ENCODE measurements at places on chromosomes 6 and 20.

GRCh38 chr6:8075185-8075584 lies 11.0 kb upstream of the BLOC1S5 start:
- no peak for DNase-seq

DNA sequence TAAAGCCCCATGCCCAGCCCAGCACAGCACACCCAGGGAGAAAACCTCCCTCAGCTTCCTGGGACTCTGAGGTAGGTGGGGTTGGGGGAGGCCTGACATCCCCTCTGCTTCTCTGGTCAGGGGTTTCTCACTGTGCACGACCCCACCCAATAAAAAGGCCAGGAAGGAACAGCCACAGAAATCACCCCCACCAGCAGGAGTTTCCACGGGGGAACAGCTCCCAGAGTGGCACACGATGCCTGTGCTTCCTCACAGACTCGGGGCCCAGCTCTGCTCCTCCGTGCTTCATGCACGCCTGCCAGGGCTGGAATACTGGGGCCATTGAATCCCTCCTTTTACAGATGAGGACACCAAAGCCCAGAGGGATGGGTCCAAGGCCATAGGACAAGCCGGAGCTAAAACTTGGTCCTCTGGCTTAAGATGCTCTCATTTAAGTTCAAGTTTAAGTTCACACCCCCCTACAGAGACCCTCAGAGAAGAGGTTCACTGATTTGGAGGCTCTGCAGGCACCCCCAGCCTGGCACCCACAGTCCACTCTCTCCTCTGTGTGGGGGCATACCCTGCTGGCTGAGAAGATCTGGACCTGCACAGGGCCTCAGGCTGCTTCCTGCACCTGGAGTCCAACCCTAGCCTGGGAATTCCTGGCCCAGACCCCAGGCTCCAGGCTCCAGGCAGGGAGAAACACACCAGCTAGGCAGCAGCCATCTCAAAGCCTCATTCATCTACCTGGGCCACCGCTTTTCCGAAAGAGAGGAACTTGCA lies 14.3 kb downstream of the ACSS1 start:
- no peak for DNase-seq

- DNase-seq, result no peak
These were observed 14.5 kb downstream of the CSNK2A1 start for GRCh38 chr20:528923-529604.

DNA sequence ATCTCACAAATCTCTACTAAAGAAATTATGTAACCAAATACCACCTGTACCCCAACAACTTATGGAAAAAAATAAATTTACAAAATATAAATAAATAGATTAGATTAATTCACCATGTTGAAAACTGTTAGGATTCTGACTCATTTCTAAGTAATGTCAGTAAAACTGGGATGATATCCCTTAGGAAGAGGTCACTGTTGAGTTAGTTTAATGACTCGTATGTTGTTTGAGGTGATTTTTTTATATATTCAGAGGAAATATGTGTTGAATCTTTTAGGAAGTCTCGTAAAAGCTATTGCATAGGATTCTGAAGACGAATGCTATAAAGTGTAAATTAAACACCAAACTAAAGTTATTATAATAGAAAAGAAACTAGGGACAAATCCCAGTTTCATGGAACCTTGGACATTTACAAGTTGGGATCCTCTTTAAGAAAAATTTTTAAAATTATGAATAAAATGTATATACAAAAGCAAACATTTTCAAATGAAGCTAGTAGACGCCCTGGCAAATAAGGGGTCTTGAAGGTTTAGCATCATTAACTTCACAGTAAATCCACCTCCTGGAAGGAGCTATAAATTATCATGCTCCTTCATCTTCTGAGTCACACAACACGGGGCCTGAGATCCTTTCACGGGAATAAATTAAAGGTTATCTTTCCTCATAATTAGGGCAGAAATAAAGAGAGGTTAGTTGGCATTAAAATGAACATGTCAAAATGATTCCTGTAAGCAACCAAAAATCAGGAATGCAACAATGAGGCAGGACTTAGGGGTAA lies 37.0 kb upstream of the POU3F2 start:
- DNase-seq, result no peak

DNA sequence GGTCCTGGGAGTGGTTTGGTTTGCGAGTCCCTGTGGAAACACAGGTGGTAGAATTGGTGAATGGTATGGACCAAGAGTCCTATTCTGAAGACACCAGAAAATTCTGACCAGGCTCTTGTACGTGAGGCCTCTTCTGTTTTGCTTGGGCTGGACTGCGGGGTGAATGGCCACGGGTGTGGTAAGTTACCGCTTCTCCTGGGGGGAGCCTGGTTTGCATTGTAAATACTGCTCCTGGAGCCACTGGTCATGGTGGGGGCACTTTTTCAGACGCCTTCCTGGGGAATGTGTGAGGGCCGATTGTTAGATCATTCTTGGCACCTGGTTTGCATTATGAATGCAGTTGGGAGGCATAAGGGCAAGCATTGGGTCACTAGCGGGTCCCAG lies 25.4 kb upstream of the EPB41L1 start:
- DNase-seq, result no peak

DNA sequence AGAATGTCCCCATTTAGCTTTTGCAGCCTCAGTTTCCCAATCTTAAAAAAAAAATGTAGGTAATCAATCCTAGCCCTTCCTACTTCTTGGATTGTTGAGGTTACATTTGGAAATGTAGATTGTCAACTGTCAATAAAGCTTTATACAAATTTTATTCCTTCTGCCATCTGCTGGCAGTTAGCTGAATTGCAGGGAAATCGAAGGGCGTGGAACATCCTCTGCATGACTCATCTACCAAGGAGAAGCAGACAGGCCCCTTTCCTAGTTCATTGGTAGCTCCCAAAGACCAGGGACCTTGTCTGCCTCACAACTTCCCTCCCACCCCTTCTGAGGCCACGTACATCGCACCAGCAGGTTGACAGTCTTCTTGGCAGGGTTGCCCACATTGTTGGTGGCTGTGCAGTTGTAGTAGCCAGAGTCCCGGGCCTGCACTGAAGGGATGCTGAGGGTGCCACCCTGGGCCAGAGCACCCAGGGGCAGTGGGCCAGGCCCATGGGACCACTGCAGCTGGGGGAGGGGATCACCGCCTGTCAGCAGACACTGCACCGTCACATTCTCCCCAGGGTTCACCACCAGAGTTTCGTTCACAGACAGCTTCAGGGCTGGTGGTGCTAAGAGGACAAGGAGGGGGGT lies 43.6 kb downstream of the MDGA1 start:
- DNase-seq, result no peak

GRCh38 chr20:60765821-60766403 lies 486.1 kb upstream of the CDH4 start:
- DNase-seq, result no peak

DNA sequence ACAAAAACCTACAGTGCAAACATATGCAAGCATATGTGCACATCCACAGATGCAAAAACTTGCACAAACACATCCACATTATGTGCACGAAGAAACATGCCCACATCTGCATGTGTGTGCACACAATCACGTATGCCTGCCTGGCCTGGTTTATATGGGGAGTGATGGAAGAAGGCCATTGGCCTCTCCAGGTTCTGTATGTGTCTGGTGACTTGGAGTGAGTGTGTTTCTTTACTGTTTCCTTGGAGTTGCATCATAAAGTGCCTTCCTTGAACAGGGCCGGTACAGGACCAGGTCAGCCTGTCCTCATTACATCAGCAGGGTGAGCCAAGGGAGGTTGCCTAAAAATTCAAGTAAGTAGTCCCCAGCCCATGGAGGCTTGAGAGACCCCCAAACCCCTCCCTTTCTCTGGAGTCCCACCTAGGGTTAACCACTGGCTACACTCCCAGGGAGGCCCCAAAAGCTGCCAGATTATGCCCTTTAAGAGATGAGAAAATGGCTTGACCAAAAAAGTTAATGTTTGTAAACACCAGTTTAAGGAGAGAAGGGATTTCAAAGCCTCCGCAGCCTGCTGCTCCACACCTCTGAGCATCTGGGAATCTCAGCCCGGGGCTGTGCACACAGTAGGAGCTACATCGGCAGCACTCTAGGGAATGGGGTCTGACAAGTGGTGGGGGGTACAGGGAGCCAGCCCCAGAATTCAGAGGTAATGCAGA lies 140.8 kb downstream of the VEGFA start:
- no peak for DNase-seq

DNA sequence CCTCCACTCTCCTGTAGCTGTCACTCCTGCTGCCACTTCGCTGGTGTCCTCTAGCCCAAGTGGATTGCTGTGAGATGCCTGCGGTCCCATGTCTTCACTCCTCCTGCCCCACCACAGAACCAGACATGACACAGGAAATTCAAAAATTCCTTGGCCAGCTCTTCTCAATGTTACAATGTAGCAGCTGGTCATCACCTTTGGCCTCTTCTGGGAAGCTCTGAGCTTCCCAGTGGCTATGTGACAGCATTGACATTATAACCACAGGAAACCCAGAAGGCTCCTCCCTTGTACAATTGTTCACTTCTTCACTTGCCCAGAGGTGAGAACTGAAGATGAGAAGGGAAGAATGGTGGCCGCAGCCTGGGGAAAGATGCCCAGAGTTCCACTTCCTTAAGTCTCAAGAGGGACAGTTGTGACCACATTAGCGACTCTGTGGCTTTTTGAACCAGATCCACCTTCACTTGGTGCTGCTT lies 76.1 kb upstream of the NAA20 start:
- no peak for DNase-seq

- DNase-seq, result no peak
These were observed 42.1 kb downstream of the VAPB start for GRCh38 chr20:58431134-58431533.

GRCh38 chr6:12351672-12352071 lies 61.5 kb downstream of the EDN1 start:
- DNase-seq, result no peak

- no peak for DNase-seq
These were observed 211.8 kb downstream of the CDKAL1 start for GRCh38 chr6:20746024-20746423.

GRCh38 chr6:5704708-5705107 lies 302.0 kb downstream of the NRN1 start:
- no peak for DNase-seq

DNA sequence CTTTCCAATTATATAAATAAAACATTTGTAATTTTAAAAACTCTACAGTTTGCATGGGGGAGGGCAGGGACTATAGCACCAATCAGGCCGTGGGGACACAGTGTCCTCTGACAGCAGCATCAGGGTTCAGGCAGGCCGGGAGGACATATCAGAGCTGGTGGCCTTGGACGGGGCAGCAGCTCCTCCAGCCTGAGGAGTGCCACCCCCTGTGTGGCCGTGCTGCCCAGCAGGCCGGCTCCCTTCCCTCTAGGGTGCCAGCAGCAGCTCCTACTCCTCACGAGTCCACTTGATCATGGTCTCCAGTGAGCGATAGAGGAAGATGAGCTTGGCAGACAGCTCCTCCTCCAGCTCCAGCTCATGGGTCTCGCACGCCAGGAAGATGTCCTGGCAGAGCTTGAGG lies 144.0 kb upstream of the PHACTR3 start:
- DNase-seq, result no peak

DNA sequence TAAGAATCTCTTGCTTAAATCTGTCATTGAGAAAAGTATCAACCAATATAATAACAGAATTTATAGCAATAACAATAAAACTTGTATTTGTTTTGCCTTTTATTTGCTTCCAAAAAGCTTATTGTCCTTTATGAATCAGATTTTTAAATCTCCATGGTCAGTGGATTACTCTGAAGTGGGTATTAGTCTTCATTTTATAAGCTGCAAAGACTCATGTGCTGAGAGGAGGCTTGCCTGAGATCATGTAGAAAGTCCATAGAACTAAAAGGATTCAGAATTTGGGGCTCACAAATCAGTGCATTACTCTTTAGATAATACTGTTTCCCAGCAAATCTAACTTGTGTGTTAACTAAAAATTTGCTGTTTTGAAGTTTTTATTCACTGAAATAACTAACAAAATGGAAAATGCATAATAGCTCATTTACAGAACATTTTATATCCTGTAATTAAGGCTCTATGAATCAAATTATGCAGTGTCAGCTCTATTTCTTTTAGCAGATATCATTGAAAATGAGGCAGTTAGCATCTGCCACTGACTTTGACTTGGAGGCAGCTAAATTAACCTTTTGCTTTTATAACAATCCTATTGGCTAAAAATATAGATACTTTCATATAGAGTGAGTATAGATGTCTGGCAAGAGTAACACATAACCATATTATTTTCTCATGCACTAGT lies 781.1 kb upstream of the CITED2 start:
- DNase-seq, result no peak

DNA sequence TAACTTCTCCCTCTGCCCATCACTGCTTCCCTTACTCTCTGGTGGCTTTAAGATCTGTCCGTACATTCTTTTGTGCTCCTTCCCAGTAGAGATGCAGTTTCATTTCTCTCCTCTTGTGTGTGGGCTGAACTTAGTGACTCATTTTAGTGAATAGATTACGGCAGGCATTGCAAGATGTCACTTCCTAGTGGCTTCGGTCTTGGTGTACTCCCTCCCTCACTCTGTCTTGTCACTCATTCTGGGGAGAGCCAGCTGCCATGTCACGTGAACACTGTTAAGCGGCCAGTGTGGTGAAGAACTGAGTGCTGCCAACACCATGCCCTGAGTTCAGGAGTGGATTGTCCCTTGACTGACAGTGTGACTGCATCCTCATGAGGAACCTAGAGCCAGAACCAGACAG lies 115.9 kb downstream of the OTOR start:
- no peak for DNase-seq

- DNase-seq, result no peak
These were observed 270.0 kb upstream of the MARCKS start for GRCh38 chr6:113587078-113587699.

GRCh38 chr6:72151742-72152141 lies 265.4 kb downstream of the RIMS1 start:
- DNase-seq, result no peak

- DNase-seq, result no peak
These were observed 67.0 kb downstream of the SRC start for GRCh38 chr20:37413023-37413334.

DNA sequence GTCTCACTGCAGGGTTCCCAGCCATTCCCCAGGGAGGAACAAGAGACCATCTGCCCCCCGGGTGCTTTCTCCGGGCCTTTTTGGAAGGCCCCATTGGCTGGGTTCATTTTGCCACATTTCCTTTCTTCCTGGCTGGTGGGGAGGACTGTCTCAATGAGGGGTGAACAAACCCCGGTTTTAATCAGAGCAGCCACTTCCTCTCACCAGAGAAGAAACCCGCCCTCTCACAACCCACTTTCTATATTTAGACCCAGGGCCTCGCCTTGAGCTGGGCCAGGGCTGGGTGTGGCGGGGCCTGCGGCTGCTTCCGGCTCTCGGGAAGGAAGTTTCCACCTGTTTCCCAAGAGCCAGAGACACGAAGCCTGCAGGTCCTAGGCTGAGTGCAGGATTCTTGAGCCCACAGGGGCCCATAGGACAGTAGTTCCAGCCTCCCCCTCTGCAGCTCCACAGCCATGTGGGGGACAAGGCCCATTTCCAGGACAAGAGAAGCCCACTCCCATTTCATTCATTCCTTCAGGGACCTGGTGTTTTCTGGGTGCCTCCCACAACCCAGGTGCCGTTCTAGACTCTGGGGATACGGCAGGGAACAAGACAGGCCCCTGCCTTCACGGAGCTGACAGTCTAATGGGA lies 41.8 kb downstream of the RBM38 start:
- DNase-seq, result no peak

Data from hindlimb muscle (tissue), 1 donor.